ENCODE measurements at places on chromosomes 3 and 15. TPM values are rescaled to one million over a fixed set of nuclear protein-coding genes. Genes with fewer than 3 reads are reported as not detected.
A peak's percentile ranks its signal among the peaks of the same experiment; 100 is the strongest.

CTNNB1 gene
- polyA plus RNA-seq = 384 TPM

DNA sequence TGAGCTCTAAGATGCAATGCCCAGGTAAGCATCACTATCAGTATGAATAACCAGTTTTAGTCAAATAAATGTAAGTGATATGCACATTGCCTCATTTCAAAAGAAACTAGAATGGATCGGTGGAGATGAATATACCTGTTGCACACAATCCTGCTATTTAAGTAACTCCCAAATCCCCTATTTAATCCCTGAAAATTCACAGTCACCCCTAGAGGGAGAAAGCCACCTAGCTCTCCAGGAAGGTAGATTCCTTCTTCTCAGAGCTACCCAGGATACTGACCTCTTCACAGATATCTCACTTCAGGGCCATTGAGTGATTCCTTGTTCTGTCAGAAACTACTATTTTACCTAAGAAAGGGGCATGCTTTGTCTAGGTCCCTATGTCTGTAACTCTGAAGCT, 11.7 kb downstream of the LSAMP start:
- H3K27me3 ChIP-seq = no peaks in the 10 kb centered on the region
- no peaks in the 10 kb centered on the region for H3K4me1 ChIP-seq
- no peaks in the 10 kb centered on the region for H3K36me3 ChIP-seq
- no peak overlapping the region for H3K4me3 ChIP-seq
- DNase-seq = no peak
- H3K27ac ChIP-seq = no peak overlapping the region

DNA sequence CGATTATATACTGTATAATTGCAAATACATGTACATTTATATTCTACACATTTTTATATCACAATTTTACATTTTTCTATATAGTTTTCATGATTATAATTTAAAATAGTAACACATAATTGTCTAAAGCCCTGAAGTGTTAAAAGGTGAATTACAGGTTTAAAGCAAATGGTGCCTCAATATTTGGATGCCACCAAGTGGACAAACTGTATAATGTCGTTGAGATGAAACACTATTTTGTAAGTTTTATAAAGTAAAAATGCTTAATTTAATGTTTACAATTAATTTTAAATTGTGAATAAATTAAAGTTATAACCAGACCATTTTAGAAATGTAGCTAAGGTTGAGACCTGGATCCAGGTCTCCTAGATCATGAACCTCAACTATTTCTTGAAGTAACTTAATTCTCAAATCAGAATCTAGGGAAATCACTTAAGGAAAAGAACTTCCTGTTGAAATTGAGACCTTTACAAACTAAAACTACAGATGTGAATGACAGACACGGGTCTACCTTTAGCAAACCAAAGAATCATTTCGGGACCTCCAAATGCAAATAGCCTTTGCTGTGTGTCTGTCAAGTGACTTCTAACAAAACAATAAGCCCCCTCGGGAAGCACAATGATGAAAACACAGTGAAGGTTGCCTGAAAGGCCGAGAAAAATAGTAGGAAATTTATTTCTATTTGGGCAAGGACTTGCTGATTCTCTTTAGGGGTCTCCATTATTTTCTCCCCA, 37.8 kb downstream of the EHHADH start:
- no peaks in the 10 kb centered on the region for H3K4me1 ChIP-seq
- no peaks in the 10 kb centered on the region for H3K27me3 ChIP-seq
- H3K4me3 ChIP-seq = no peak overlapping the region
- no peak for DNase-seq
- no peaks in the 10 kb centered on the region for H3K36me3 ChIP-seq

PLXNA1 gene
- polyA plus RNA-seq = 29.9 TPM

LRRC49 gene
- 8.7 TPM for polyA plus RNA-seq

DNA sequence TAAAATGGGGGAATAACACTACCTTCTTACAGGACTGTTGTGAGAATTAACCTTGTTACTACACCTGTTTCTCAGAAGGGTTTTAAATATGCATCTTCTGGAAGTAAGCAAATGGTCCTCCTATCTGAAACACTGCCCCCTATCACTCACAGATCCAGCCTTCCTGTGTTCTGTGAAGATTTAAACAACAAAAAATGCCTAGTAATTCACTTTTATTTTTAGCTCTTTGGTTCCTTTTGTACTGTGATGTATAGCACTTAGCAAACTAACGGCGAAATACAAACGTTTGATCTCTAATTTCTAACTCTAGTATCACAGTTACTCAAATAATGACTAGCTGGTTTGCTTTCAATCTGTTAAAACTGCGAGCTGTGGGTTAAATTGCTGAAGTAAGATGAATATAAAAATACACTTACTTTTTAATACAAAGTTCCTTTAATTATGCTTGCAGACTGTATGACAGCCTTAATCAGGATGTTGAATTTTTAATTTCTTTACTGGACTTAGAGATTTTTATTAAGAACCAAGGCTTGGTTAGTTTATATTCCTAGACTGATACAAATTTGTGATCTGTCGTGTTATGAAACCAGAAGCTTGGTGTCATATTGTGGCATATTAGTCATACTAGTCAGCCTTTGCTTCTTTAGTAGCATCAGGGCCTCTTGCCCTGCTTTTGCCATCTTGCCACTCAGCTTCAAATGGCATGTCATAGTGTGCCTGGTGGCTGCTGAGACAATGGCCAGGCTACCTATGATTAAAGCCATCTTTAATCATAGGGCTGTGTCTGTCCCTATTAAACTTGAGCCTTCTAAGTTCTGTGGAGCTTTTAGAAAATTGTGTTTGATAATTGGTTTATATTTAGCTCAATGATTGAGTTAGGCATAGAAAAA, 9.2 kb downstream of the EIF3J start:
- H3K27ac ChIP-seq = peak overlapping the region; percentile 33
- no peak for DNase-seq
- peaks cover 15% of the 10 kb centered on the region for H3K4me1 ChIP-seq
- no peaks in the 10 kb centered on the region for H3K36me3 ChIP-seq
- no peak overlapping the region for H3K4me3 ChIP-seq
- H3K27me3 ChIP-seq = no peaks in the 10 kb centered on the region

Data from adrenal gland (tissue), 19 donors.